ENCODE measurements at places on chromosomes 12 and 14.
A peak's percentile ranks its signal among the peaks of the same experiment; 100 is the strongest.

GRCh38 chr14:94320243-94320642 lies 2.9 kb downstream of the SERPINA6 start:
- no peak for DNase-seq

DNA sequence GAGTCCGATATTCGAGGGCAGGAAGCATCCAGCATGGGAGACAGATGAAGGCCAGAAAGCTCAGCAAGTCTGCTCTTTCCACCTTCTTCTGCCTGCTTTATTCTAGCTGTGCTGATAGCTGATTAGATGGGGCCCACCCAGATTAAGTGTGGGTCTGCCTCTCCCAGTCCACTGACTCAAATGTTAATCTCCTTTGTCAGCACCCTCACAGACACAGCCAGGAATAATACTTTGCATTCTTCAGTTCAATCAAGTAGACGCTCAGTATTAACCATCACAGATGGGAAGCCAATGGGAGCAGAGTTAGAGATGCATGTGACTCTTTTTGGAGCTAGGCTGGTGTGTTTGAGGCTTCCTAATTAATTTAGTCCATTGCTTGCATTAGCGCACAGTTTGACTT lies 17.0 kb downstream of the C12orf75 start:
- DNase-seq: no peak

- no peak for DNase-seq
These were observed 48.9 kb downstream of the SMOC1 start for GRCh38 chr14:69928111-69928523.

- no peak for DNase-seq
These were observed 13.1 kb upstream of the TMEM119 start for GRCh38 chr12:108610856-108611605.

GRCh38 chr14:97218691-97219430 lies 421.7 kb downstream of the VRK1 start:
- peak; percentile 18 for DNase-seq

GRCh38 chr12:30399859-30400258 lies 295.8 kb downstream of the IPO8 start:
- no peak for DNase-seq

GRCh38 chr14:75234173-75235115 lies 44.2 kb upstream of the FOS start:
- DNase-seq: no peak

- no peak for DNase-seq
These were observed 405.8 kb upstream of the RGS6 start for GRCh38 chr14:71526388-71526787.

GRCh38 chr12:55996201-55996714 lies 818 bp upstream of the SUOX start:
- peak; percentile 66 for DNase-seq

DNA sequence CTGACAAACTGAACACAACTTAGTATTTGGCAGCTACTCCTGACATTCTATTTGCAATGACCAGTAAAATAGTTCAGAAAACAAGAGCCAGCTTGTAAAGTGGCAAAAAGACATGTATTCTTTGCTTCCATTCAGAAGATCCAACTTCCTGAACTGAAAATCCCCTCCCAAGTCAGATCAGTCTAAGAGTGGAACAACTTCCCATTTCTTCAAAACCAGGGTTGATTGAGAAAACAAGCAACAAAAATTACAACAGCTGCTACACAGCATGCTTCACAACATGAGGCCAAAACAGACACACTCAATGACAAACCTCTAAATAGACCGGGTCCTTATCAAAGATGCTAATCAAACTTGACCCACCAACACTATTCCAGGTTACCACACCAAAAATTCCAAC lies 40.3 kb downstream of the CIT start:
- DNase-seq: no peak

- no peak for DNase-seq
These were observed 197.3 kb downstream of the PPM1H start for GRCh38 chr12:62737615-62738014.

DNA sequence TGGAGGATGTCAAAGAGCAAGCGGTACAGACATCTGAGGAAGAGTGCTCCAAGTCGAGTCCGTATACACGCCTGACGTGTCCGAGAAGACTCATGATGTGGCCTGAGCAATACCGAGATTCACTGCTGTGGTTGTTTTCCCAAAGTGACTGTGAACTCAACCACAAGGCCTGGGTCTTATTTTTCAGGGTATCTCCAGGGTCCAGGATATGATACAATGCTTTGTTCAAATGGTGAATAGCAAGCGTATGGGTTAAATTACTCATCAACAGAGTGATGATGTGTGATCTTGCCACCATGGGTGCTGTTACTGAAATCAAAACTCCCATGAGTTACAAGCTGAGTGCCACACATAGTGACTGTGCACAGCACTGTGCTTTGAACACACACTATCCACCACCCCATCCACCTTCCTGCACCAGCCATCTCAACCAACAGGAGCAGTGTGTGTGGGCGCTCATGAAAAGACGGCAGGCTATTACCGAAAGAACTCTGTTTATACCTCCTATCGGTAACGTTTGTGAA lies 109.6 kb downstream of the BCAT1 start:
- no peak for DNase-seq

DNA sequence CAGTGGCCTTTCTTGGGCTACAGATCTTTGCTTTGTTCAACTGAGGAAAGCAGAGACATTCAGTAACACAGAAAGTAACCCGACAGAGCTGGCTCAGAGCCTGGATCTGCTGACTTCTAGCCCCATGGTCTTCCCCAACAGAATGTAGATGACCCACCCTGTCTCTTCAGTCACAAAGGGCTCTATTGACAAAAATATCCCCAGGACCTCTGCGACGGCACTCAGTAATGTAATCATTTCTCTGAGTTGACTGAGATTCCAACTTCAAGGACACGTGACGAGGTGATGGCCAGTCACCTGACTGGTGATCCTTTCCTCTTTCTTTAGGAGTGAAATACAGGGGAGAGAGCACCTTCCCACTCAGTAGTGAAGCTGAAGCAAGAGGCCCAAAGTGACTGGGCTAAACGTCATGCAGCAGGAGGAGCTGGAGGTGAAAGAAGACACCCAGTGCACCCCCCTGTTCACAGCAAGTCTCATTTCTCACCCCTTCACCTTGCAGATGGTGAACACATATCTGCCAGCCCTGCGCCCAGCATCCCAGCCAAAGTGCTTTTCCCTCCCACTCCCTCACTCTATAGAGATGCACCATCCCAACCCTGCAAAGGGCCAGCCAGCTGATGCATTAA lies 179.2 kb upstream of the EGLN3 start:
- DNase-seq: no peak

DNA sequence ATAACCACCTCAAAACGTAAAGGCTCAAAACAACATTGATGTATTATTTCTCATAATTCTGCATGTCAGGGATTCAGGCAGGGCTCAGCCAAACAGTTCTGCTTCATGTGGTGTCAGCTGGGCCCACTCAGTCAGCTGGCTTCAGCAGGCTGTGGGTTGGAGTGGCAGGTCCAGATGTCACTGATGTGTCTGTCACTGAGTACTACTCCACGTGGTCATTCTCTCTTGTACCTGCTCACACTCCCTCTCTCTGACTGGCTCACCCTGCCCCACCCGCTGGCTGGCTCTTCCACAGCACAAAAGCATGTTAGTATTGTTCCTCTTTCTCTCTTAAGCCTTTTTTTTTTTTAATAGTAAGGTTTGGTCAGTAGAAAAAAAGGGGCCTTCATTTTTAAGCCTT lies 182.4 kb downstream of the DICER1 start:
- no peak for DNase-seq

- DNase-seq: no peak
These were observed 94.3 kb downstream of the PPP2R5E start for GRCh38 chr14:63448841-63449240.

All from effector memory CD8-positive, alpha-beta T cell (primary cell).